Activated CD8-positive, alpha-beta memory T cell treated with anti-CD3 and anti-CD28 coated beads for 48 hours (primary cell): ENCODE measurements at places on chromosomes 16 and 17.

- DNase-seq = no peak
Measured at GRCh38 chr16:12078405-12079280, 102.1 kb downstream of the SNX29 start.

DNA sequence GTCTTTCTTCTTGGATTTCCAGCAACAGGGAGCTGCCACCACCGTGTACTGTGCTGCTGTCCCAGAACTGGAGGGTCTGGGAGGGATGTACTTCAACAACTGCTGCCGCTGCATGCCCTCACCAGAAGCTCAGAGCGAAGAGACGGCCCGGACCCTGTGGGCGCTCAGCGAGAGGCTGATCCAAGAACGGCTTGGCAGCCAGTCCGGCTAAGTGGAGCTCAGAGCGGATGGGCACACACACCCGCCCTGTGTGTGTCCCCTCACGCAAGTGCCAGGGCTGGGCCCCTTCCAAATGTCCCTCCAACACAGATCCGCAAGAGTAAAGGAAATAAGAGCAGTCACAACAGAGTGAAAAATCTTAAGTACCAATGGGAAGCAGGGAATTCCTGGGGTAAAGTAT lies 389.0 kb downstream of the MAF start:
- DNase-seq = no peak

- DNase-seq = no peak
Measured at GRCh38 chr17:82528484-82529265, 9.1 kb downstream of the FOXK2 start.

GRCh38 chr17:50100921-50101345 lies 5.8 kb downstream of the PDK2 start:
- DNase-seq = no peak

DNA sequence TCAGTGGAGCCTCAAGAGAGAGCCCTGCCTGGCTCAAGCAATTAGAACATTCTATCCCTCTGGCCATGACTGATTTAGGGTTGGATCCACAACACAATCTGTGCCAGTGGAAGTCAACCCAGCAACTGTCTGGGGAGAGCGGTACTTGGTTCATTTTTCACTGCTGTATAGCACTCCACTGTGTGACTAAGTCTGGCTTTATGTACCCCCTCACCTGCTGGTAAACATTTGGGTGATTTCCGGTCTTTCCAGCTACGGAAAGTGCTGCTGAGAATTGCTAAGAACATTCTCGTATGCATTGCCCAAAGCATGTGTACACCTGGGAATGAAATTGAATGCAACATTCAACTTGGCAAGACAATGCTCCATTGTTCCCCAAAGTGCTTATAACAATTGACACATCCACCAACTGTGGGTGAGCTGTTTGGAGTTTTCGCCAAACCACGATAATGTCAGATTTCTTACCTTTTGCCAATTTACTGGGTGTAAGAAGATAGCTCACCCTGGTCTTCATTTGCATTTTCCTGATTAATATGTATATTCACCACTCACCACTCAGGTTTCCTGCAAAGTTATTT lies 63.5 kb upstream of the MED9 start:
- no peak for DNase-seq

DNA sequence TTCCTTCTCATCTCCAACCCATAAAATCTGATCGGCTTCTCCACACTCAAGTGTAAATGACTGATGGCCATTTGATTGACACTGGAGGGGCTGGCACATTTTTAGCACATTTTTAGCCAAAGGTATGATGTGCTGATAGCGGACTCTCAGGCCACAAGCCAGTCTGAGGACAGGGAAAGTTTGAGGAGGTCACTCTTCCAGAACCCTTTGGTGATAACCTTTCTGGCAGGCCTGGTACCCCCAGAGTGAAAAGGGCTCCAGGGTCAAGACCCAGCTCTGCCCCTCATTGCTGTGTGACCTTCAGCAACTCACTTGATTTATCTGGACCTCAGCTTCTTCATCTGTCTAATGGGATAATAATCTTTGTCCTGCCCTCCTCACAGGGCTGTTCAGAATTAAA lies 1.7 kb upstream of the NLRC5 start:
- no peak for DNase-seq

- DNase-seq = no peak
Measured at GRCh38 chr17:39801055-39801454, 63.1 kb downstream of the IKZF3 start.
